ENCODE measurements at places on chromosomes 2 and 18.
A peak's percentile ranks its signal among the peaks of the same experiment; 100 is the strongest.

- DNase-seq = no peak
Observed at GRCh38 chr2:8799004-8799403, 38.4 kb downstream of the KIDINS220 start.

DNA sequence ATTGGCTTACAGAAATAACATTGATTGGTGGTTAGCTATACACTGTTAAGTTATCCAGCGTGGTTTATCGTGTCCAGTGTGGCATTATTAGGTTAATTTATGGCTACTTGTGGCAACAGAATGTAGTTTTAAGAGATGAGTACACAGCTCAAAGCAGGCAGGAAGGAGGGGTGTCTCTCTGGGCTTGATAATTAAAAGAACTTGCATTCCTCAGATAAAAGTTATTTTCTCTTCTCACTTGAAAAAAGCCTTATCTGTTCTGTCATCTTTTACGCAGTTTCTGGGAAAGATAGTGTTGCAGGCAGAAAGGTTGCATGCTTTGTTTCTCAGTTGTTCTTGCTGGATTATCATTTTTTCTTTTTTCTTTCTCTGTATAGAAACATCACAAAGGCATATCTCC lies 154.4 kb upstream of the COL3A1 start:
- no peak for DNase-seq

- peak; percentile 6 for DNase-seq
Observed at GRCh38 chr2:70199320-70199864, 8.6 kb upstream of the C2orf42 start.

- peak; percentile 5 for DNase-seq
Observed at GRCh38 chr2:90207454-90208058, 1516.1 kb downstream of the RPIA start.

- no peak for DNase-seq
Observed at GRCh38 chr2:38522754-38523349, 79.9 kb downstream of the HNRNPLL start.

GRCh38 chr2:128578406-128579390 lies 260.0 kb upstream of the HS6ST1 start:
- DNase-seq = no peak

DNA sequence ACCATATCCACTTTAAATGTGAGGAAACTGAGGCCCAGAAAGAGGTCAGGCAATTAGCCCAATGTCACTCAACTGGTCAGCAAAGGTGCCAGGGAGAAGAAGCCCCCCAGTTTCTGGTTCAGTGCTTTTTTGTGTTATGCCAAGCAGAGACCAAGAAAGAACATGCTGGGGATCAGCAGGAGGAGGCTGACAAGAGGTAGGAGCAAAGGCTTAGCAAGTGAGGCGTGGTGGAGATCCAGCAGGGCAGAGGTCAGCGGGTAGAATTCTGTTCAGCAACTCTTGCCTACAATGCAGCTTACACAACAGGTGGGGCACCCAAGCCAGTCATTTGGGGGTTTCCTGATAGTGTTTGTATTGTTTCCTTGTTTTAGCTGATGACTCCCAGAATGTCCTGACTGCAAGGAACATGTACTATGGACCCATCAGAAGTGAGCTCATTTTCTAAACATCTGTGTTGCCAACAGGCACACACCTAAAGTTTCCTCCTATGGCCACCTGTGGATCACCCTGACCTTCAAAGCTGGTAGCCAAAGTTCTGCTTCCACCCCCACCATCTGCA lies 28.2 kb downstream of the LPIN2 start:
- DNase-seq = no peak

GRCh38 chr2:85549826-85550225 lies 10.9 kb downstream of the MAT2A start:
- peak; percentile 96 for DNase-seq

DNA sequence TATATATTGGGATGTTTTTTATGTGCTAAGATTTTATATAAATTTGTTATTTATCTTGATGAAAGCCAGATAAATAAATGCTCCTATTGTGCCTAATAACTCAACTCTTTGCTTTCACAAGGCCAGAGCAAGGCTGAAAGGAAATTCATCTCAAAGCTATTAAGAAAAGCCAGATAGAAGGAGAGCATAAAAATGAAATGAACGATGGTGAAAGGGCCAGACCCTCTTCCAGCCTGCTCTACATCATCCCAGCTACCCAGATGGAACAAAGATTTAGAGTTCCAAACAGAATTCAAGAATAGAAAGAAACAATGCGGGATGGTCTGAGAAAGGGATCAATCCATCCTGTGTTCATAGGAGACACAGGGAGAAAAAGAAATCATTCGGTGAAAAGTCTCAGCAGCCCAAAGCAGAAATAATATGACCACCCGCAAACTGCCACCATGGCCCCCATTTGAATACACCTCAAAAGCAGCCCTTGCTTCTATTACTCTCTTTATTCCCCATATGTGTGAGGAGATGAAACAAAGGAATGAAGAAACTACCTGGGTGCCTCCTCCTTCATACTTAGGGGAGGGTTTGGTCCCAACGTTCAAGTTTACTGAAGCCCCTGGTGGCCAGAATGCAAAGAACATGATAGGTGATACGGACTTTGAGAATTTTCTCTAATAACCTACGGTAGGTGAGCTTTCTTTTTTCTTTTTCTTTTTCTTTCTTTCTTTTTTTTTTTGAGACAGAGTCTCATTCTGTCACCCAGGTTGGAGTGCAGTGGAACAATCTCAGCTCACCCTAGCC lies 110.1 kb upstream of the FBXO11 start:
- DNase-seq = peak; percentile 28

GRCh38 chr18:36366994-36367839 lies 69.7 kb downstream of the FHOD3 start:
- DNase-seq = no peak
